HFF-Myc (cell line): ENCODE measurements at places on chromosomes 5 and 9.

DNA sequence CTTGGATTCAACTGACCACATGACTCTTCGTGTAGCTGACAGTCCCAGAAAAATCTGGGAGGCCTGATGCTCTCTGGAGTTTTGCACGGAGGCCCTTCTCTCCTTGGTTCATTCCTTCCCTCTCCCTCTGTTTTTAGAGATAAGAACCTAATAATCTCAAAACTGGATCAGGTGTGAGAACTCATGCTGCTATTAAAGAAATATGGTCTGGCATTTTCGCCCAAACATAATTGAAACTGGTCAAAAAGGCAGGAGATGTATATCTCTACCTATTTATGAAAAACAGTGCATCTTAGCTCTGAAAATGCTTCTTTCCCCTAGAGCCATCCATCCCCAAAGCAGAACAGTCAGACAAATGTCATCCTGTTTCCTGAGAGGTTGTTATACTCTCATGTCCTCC, 397.5 kb downstream of the PRELID2 start:
- DNase-seq: no peak

- no peak for DNase-seq
These were observed 70.6 kb downstream of the IQGAP2 start for GRCh38 chr5:76473661-76474060.

GRCh38 chr5:139562847-139563246, 1.7 kb downstream of the UBE2D2 start:
- no peak for DNase-seq

DNA sequence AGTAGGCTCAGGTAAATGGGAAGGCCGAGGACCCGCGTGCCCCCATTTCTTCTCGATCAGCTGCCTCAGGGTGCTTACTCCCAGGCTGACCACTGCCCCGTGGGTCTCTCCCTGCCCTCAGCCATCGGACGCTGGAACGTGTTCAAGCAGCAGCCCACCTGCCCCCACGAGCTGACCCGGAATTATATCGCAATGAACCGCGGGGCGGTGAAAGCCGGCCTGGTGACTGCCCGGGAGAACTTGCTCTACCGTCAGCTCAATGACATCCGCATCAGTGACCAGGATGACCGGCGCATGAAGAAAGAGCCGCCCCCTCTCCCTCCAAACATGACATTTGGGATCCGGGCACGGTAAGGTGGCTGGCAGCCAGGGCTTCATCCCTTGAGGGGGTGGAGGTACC, 83.2 kb upstream of the BARHL1 start:
- no peak for DNase-seq

DNA sequence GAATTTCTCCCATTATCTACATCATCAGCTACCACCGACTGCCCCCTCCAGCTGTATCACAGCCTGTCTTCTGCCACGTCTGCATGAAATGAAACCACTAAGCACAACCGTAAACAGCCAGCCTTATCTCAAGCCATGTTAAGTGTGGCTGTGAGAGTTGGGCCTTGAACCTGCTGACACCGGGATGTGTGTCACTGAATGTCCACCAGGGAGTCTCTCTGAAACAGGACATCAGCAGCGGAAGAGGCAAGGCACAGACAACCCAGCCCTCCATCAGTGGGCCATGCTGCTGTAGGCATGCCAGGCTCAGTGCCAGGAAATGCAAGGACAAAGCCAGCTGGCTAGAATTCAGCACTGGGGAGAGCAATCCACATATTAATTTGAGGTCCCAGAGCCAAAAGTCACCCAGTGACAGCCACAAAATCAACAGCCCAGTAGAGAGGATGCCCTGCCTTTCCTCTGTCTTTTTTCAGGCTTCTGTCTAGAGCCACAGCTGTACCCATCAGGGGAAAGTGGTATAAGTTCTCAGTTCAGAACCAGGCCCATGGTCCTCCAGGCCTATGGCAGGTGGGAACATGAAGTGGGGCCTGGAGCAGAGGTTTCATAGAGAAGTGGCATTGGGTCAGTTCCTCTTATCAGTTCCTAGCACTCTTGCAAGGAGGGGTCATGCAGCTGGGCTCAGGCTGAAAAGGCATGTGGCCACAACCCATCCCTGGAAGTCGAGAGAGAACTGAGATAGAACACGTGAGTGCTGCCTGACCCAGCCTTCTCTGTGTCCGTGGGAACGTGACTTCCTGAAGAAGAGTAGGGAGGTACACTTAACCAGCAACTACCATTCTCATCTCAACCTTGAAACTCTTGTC, 199.4 kb downstream of the ESM1 start:
- no peak for DNase-seq

GRCh38 chr5:180607861-180608571, 16.7 kb upstream of the SCGB3A1 start:
- no peak for DNase-seq

- no peak for DNase-seq
These were observed 557 bp upstream of the IL3 start for GRCh38 chr5:132059696-132060500.

GRCh38 chr5:14464671-14465070, 116.9 kb upstream of the OTULINL start:
- DNase-seq: no peak

- no peak for DNase-seq
These were observed 15.5 kb upstream of the MARCHF6 start for GRCh38 chr5:10337986-10338385.

- no peak for DNase-seq
These were observed 28.6 kb downstream of the LAMC3 start for GRCh38 chr9:131037335-131038255.

DNA sequence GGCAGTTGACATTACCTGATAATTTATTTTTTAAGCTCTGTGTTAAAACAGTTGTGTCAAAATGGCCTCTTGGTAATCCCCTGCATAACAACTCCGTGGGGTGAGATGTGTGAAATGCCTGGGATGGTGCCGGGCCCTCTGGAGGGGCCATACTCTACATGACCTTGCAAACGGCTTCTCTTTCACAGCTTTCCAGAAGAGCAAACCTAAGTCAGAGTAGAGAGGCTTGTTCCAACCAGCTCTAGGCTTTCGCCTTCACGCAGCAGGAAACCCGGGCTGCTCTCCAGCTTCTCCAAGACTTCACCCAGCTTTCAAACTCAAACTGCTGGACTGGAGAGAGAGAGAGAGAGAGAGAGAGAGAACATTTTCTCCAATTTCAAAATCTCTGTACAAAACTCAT, 120.1 kb downstream of the SNX18 start:
- DNase-seq: no peak

GRCh38 chr5:17157916-17158529, 59.4 kb upstream of the BASP1 start:
- no peak for DNase-seq

DNA sequence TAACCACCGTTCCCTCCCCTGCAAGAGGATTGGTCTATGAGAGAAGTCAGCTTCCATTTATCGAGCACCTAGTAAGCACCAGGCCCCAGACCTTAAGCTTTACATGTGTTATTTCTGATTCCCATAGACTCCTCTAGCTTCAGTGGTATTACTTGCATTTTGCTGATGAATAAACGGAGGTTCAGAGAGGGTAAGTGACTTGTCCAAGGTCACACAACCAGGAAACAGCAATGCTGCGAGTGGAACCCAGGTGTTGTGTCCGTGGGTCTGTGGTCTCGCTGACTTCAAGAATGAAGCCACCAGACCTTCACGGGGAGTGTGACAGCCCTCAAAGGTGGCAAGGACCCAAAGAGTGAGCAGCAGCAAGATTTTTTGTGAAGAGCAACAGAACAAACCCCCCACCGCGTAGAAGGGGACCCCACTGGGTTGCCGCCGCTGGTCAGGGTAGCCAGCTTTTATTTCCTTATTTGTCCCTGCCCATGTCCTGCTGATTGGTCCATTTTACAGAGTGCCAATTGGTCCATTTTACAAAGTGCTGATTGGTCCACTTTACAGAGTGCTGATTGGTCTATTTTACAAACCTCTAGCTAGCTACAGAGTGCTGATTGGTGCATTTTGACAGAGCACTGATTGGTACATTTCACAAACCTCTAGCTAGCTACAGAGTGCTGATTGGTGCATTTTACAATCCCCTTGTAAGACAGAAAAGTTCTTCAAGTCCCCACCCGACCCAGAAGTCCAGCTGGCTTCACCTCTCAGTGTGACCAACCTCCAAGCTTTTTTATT, 29.1 kb upstream of the KCNIP1 start:
- DNase-seq: no peak

GRCh38 chr5:133340822-133341221, 271.5 kb downstream of the FSTL4 start:
- no peak for DNase-seq

GRCh38 chr5:61689153-61689846, 357.2 kb downstream of the ZSWIM6 start:
- no peak for DNase-seq

DNA sequence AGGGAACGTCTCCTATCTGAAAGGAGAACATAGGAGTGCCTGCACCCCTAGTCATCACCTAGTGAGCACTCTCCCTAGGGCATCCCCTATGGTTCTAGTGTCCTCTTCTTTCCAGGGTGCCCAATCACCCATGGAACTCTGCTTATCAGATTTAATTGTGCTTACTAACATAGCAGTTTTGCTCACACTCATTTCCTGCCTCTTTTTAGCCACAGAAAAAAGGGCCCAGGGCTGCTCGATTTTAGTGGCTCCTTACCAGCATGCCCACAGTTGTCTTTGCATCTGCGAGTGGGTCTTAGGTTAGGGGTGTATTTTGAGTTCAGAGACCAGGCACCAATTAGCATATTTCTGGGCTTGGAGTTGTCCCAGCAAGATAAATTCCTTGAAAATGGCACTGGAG, 1110.2 kb downstream of the TAF11L14 start:
- no peak for DNase-seq

- no peak for DNase-seq
These were observed 24.3 kb downstream of the GLT6D1 start for GRCh38 chr9:135614821-135615665.

DNA sequence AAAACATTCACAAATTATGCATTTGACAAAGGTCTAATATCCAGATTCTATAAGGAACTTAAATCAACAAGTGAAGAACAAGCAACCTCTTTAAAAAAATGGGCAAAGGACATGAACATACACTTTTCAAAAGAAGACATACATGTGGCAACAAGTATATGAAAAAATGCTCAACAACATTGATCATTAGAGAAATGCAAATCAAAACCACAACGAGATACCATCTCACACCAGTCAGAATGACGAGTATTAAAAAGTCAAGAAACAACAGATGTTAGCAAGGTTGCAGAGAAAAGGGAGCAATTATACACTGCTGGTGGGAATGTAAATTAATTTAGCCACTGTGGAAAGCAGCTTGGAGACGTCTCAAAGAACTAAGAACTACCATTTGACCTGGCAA, 38.9 kb upstream of the TNFSF15 start:
- DNase-seq: no peak

DNA sequence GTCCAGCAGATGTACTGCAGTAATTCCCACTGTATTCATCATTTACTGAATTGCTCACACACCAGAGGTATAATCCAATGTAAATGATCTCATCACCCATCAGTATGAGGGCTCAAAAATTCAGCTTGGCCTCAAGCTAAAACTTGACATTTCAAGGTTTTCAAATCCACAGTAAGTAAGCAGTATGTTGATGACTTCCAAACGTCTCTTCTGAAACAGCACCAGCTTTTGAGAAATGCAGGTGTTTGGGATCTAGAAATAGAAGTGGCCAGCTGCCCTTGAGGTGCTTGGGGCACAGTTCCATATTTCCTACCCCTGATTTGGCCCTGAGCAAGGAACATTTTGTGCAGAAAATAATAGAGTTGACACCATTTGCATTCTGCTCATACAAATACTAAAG, 388.0 kb upstream of the TUSC1 start:
- no peak for DNase-seq
